H4 (cell line): ENCODE measurements at places on chromosomes 3 and 15. TPM values are rescaled to one million over a fixed set of nuclear protein-coding genes. Genes with fewer than 3 reads are reported as not detected.

Gene KLHL6
- not detected in 2 replicates for total RNA-seq

GRCh38 chr3:73614419-73614818 is 10.3 kb downstream of the PDZRN3 start:
- no peak for DNase-seq

GRCh38 chr3:171393032-171393744 is 67.0 kb downstream of the TNIK start:
- DNase-seq = no peak

DNA sequence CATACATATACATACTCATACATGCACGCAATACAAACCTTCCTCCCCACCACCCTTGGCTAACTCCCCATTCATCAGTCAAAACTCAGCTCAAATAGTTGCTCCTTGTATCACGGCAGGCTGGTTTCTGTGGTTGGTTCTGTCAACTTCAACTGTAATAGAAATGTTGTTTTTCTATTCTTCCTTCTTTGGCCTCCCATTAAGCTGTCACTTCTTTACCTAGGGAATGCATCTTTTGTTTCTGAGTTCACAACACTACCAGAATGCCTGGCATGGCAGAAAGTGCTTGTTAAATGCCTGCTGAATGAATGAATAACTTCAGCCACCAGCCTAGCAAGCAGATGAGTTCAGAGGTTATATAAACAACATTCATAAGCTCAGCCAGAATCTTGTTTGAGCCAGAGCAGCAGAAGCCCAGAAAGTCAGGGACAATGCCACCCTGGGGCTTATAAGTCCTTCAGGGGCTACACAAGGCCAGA is 63.1 kb downstream of the B3GALNT1 start:
- DNase-seq = peak; percentile 27
